A549 treated with CpdA at 1 μM for 4 hours (cell line): ENCODE measurements at places on chromosomes 11 and 22. TPM values are rescaled to one million over a fixed set of nuclear protein-coding genes. Genes with fewer than 3 reads are reported as not detected.

Gene HSPB2
- total RNA-seq = not detected in 5 replicates

Gene CCDC90B
- 51.5 to 70.9 TPM (median 56.0 TPM) in 5 replicates for total RNA-seq

Gene CFAP300
- 4.4 to 5.9 TPM (median 5.6 TPM) in 5 replicates for total RNA-seq

Gene TRIM51
- not detected in 5 replicates for total RNA-seq
